ENCODE measurements at places on chromosomes 4 and X. TPM values are rescaled to one million over a fixed set of nuclear protein-coding genes. Genes with fewer than 3 reads are reported as not detected.

Gene FAM9B
- total RNA-seq, result not detected

Gene TCEAL6
- total RNA-seq, result not detected

Gene GAB3
- total RNA-seq, result 18.0 TPM

Gene IL1RAPL1
- 0.29 TPM for total RNA-seq

Gene ZNF718
- 6.9 TPM for total RNA-seq

Gene AKAP14
- total RNA-seq, result not detected

Gene TKTL2
- not detected for total RNA-seq

Gene NXF2
- not detected for total RNA-seq

Gene COX7B2
- not detected for total RNA-seq

Gene HTRA3
- 4.6 TPM for total RNA-seq

Gene DCLK2
- 4.6 TPM for total RNA-seq

Gene HCCS
- total RNA-seq, result 22.9 TPM

Gene FHDC1
- 0.10 TPM for total RNA-seq

Gene TRPC5OS
- total RNA-seq, result not detected

Gene CTSO
- total RNA-seq, result 5.6 TPM

Gene HSFX1
- 0.33 TPM for total RNA-seq

Gene BBS7
- total RNA-seq, result 20.6 TPM

Gene RAP1GDS1
- total RNA-seq, result 77.6 TPM

Measured in vein endothelial cell (primary cell).